ENCODE measurements at places on chromosomes 2 and 18.

- no peak for DNase-seq
Measured at GRCh38 chr2:69231612-69232277, 155.3 kb downstream of the GFPT1 start.

GRCh38 chr2:216911886-216912285, 52.0 kb upstream of the TNP1 start:
- no peak for DNase-seq

DNA sequence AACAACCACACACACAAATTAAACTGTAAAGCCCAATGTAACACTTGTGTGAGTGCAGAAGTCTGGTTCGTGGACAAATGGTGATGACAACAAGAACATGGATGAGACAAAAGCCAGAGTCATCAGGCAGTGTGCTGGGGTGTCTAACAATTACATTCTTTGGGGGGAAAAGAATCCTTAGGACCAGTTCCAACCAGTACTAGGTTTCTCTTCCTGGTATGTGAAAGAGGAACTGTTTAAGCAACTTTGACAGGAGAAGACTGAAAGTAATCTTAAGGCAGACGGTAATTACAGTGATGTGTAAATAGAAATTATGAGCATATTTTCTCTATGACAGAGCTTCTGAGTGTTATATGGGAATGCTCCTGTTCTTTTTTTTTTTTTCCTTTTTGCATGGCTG, 133.4 kb downstream of the AFF3 start:
- DNase-seq: no peak

- peak; percentile 8 for DNase-seq
Measured at GRCh38 chr2:86221066-86221684, 21.9 kb downstream of the MRPL35 start.

GRCh38 chr2:133579274-133579673, 11.0 kb upstream of the NCKAP5 start:
- DNase-seq: no peak

GRCh38 chr2:224183086-224183485, 144.0 kb upstream of the SERPINE2 start:
- no peak for DNase-seq

- DNase-seq: no peak
Measured at GRCh38 chr2:157922815-157923214, 46.7 kb upstream of the ACVR1 start.

DNA sequence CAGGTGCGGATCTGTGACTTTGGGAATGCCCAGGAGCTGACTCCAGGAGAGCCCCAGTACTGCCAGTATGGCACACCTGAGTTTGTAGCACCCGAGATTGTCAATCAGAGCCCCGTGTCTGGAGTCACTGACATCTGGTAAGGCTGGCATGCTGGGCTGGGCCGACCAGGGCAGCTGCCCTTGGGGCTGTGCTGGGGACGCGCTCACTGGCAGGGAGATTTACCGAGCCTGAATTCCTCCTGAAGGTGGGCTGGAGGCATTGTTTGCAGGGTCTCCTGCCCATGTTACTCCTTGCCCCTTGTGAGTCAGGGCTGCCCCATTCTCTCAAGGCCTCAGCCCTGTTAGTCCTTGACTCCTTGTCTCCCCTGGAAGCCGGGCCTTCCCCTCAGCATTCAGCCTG, 18.7 kb upstream of the GMPPA start:
- no peak for DNase-seq

DNA sequence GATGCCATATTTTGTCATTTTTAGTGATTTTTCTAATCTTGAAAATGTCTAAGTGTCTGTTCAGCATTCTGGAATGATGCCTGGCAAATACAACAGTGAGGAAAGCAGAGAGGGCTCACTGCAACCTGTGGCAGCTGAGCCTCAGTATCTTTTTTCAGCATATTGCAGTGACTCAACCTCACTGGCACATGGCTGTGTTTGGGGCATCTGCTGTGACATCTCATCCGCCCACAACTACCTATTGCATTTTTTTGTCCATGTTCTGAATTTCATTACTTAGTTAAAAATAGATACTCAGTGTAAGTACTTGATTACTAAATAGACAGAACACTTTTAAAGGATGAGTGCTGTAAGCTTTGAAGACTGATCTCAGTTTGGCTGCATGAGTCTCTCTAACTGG, 10.7 kb downstream of the BABAM2 start:
- DNase-seq: no peak

- DNase-seq: no peak
Measured at GRCh38 chr18:67108894-67109293, 407.6 kb downstream of the DSEL start.

GRCh38 chr2:30078521-30078920, 68.3 kb upstream of the YPEL5 start:
- DNase-seq: no peak

DNA sequence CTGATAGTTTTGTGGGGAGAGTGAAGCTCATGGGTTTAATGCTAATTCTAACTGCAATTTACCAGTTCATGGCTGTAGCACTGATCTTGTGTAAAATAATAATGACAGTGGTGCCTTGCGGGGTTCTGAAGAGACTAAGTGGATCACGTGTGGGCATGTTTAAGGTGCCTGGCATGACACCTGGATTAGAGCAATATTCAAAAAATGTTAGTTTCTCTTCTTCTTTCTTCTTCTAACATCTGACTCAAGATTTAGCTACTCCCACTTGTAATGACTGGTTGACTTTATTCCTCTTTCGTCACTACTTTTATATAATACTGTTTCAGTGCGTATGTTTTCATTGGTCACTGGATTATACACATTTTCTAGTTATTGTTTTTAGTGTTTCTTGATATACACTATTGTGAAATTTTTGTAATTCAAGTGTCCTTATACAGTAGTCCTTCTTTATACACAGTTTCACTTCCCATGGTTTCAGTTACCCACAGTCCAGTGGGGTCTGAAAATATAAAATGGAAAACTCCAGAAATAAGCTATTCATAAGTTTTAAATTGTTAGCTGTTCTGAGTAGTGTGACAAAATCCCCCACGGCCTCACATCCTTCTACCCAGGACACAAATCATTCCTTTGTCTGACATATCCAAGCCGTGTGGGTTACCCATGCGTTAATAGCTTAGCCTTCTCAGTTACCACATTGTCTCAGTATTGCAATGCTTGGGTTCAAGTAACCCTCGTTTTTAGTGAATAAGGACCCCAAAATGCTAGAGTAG, 662.2 kb upstream of the CNTNAP5 start:
- no peak for DNase-seq

- no peak for DNase-seq
Measured at GRCh38 chr18:67599277-67599676, 82.8 kb upstream of the DSEL start.

DNA sequence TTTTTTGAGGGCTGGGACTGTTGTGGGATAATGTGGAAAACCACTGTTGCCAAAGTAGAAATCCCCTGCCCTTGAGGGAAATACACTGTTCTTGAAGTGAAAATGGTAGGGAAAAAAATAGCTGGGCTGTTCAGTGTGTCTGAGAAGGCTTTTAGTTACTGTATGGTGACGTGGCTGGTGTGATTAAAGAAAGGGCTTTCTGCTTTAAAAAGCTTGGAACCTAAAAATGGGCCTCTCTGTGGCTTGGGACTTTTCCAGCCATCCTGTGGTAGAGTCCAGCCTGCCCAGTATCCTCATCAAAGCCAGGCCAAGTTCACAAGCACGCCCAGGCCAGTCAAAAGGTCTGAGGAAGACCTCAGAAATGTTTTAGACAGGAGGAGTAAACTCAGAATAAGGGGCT, 6.8 kb downstream of the MGAT5 start:
- no peak for DNase-seq

DNA sequence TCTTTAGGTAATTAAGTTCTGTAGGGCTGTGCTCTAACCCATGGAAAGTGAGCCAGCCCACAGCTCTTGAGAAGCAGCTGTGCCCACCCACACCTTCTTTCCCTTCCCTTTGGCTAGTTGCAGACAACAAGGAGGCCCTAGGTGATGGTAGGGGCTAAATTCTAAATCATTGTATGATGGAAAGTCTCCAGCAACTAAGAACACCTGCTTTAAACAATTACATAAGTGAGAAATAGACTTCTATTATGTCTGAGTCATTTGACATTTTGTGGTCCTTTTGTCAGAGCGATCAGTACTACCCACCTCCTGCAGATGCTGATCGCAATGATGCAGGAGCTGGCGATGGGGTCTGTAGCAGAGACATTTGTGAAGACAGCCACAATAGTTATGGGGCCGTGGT, 79.6 kb downstream of the TEX51 start:
- DNase-seq: no peak

- DNase-seq: no peak
Measured at GRCh38 chr2:168433527-168433926, 22.5 kb upstream of the CERS6 start.

DNA sequence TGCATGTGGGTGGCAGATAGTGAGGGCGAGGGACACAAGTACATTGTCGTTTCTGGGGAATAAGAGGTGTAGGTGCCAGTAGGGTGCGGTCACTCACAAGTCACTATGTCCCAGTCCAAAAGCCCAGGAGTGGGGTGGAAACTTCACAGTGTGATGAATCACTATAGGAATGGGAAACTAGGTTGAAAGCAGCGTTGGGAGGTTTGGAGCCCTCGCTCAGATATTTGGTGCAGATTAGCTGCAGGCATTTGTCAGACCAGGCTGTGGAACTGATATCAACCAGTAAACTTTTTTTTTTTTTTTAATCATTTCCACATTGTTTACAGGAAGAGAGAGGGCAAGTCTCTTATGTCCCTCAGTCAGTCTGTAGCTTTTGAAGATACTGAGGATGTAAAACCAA, 121.8 kb downstream of the CERS6 start:
- DNase-seq: no peak

- DNase-seq: no peak
Measured at GRCh38 chr2:165011199-165011598, 55.9 kb upstream of the SLC38A11 start.

- DNase-seq: no peak
Measured at GRCh38 chr2:201520201-201520600, 68.7 kb downstream of the STRADB start.

- no peak for DNase-seq
Measured at GRCh38 chr2:205768815-205769494, 86.7 kb downstream of the NRP2 start.

- no peak for DNase-seq
Measured at GRCh38 chr18:77081390-77081778, 51.2 kb downstream of the MBP start.

DNA sequence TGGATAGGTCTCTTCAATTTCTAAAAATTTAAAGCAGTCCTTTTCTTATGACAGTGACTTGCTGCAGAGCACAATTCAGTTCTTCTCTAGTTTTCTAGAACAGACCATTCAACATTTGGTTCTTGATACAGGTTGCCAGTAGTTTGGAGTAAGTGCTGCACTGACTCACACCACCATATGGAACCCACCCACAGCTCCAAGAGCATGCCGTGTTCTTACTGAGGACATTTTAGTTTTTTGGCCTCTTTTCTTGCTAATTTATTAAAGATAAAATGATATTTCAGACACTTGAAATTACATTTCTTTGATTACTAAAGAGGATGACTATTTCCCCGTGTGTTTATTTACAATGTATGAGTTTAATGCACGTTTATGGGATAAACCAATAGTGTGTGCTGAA, 120.0 kb downstream of the COL4A4 start:
- DNase-seq: no peak

DNA sequence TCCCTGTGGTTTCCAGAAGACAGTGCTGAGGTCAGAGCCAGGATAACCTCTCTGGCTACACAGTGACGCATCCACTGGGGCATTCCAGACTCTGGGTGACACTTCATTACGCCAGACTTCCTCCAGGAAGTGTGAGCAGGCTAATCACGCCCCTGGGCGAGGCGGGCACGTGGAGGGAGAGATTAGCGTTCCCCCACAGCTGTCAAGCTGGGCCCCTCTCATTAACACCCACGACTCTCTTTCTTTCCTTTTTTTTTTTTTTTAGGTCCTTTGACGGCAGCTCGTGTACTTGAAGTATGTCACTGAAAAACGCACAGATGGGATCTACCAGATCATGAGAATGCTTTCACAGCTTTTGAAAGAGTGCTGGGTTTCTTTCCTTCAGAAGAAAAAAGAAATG, 274.6 kb downstream of the AFF3 start:
- no peak for DNase-seq

- DNase-seq: no peak
Measured at GRCh38 chr2:68995916-68996315, 17.1 kb upstream of the ANTXR1 start.
